Activated naive CD4-positive, alpha-beta T cell treated with anti-CD3 and anti-CD28 coated beads, Interleukin-2, amount 50 U/mL, for 16 hours (primary cell): ENCODE measurements at places on chromosomes 11 and 22.

DNA sequence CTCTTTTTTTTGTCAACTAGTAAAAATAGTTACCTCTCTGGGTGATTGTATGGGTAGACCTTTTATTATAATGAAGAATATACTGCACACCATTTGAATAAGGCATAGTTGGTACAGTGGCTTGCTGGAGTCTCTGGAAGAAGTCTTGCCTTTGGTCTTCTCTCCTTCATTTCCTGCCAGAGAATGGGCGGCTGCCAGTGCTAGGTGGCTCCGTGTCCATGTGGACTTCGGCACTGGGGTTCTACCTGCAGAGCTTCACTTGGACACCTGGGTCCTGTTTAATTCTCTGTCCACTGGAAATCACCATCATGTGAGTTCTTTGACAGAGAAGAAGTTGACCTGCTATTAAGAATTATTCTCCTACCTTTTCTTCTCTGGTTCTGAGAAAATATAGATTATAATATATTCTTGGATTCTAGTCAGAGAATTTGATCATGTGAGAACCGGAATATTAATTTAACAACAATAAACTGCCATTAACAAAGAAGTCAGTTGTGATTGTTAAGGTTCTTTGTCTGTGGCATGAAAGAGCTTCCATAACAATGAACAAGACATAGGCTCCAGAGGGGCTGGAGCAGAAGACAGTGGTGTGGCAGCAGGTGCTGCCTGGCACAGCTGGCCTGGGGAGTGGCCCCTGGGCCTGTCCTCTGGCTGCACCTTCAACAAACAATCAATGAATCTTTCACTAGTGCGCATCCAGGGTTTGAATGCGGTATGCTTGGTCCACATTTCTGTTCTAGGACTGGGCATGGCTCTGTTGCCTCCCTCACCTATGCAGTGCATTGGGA, 77.5 kb downstream of the PPFIBP2 start:
- no peak for DNase-seq

- no peak for DNase-seq
Observed at GRCh38 chr22:46369716-46370583, 34.4 kb downstream of the TRMU start.

DNA sequence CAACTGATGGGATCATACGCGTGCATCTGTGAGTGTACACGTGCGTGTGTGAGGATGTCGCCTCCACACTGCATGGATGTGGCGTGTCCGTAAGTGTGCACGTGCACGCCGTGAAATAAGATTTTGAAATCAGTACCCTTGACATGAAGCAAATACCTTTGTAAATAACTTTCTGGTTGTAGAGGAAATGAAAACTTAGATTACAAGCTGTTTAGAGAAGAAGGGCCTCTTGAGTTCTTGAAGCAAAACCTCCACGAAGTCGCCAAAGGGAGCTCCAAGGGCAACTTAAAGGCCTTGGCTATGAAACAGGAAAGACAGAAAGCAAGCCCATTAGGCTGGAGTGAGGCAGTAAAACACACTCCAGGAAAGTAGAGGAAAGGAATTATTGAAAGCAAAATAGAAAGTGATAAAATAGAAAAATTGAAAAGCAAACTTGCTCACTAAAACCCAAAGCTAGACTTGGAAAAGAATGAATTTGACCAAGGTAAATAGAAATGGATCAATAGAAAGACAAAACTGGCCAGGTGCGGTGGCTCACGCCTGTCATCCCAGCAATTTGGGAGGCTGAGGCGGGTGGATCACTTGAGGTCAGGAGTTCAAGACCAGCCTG, 29.7 kb upstream of the TOLLIP start:
- DNase-seq: no peak

DNA sequence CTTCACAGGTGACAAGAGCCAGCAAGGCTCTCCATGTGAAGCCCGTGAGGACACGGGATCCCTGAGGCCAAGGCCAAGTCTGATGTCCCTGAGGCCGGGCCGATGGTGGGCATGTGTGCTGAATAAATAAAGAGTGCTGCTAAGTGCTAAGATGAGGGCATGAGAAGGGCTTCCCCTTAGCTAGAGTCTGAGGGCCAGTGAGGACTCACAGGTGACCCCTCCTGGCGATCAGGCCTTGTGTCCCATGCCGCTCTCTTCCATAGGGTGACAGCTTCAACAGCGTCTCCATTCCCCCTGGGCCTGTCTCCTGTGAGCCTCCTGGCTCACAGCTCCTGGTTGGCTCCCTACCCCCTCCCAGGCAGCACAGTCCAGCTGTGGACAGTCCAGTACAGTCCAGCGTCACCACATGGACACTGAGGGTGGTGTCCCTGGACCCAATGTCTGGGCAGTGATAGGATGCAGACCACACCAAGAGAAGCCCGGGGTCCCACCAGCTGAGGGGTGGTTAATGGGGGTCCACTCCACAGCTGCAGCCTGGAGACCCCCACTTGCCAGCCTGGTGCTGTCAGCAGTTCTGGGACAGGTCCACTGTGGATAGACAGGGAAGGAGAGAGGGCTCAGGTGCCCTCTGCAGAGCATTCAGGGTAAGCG, 1033.2 kb downstream of the TBC1D22A start:
- no peak for DNase-seq

DNA sequence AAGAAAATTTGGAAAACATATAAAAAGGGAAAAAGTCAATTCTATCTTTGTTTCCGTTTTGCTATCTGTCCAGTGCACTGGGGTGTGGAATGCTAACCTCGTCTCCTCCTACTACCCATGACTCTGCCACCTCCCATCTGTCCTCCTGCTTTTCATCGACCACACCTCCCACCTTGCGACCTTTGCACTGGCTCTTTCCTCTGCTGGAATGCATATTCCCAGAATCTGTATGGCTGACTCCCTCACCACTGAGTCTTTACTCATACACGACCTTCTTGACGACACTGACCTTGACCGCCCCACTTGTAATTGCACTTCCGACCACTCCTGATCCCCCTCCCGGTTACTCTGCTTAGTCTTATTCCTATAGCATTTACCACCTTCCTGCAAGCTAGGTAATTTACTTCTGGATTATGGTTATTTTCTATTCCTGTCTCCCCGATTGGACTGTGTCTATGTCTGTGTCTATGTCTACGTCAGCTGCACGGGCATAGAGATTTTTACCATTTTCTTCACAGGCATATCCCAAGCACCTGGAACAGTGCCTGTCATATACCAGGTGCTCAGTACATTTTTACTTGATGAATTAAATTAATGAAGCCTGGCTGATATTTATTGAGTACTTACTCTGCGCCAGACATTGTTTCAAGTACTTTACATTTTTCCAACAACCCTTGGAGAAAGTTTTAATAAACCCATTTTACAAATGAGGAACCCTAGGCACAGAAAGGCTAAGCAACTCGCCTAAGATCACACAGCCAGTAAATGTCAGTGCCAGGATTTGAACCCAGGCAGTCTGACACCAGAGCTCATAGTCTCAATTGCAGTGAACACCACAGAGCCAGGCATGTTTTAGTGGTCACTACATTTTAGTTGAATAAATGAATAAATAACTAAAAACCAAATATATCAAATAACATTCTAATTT, 89.3 kb upstream of the SLC22A12 start:
- DNase-seq: no peak

DNA sequence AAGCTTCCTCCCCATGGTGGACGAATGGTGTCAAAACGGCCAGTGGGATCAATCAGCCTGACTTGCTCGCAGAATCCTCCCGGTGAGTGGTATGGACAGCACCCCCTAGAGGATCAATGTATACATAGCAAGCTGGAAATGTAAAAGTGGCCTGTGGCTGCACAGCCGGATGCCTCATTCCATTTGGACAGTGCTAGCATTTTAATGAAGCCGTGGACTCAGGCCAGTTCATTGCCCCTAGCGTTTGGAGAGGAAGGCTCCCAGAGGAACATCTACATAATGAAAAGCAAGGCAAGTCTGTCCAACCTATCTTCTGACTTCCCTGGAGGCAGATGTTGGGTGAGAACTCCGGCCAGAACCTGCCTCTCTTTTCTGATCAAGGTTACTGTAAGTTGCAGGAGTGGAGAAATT, 942.3 kb downstream of the NTM start:
- no peak for DNase-seq

DNA sequence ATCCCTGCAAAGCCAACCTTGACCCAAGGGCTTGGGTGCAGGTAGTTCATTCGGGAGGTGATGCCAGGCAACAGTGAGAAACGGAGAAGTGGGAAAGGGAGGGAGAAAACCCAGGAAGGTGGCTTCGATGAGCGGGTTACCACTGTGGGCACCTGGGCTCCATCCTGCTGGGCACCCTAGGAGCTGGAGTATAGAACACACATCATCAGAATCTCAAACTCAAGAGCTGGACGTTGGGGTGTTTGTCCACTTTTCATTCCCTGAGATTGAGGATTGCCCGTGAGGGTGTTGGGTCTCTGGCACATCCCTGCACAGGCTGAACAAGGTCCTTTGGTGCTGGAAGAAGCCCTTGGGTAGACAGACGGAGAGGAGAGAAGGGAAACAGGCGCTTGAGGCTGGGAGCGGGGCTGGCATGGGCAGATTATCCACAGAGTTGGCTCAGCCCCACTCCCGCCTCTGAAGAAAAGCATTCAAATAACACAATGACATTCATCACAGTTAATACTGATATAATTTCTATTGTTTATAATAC, 70.4 kb downstream of the LRRC32 start:
- DNase-seq: no peak

DNA sequence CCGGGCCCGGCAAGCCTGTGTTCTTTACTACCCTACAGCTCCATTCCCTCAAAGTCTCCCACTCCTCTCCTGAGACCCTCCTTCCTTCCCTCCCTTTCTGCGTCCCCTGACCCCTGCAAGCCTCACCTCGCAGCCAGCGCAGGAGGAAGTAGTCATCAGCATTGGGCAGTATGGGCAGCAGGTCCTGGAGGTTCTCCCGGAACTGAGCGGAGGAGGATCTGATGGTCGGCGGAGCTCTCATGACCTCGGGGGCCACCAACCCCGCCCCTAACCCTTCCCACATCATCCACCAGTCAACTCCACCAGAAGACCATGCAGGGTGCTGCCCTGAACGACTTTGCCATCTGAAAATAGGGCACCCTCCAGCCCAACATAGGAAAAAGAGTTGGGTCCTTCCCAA, 1.9 kb downstream of the SEC14L4 start:
- DNase-seq: no peak

DNA sequence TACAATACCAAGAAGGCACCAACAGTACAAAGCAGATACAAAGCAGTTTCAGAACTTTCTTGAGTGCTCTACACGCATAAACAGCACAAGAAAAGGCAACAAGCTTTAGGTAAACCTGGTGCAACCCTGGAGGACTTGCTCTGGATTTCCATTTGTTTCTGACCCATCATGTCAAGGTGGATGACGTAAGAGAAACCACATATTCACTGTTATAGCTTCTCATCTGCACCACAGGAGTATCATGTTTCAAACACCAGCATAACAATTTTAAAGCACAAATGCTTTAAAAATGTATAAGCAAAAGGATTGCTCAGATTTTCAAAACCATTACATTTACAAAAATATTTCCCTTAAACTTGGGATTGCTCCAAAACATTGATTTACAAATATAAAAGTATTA, 25.0 kb upstream of the YPEL1 start:
- no peak for DNase-seq

DNA sequence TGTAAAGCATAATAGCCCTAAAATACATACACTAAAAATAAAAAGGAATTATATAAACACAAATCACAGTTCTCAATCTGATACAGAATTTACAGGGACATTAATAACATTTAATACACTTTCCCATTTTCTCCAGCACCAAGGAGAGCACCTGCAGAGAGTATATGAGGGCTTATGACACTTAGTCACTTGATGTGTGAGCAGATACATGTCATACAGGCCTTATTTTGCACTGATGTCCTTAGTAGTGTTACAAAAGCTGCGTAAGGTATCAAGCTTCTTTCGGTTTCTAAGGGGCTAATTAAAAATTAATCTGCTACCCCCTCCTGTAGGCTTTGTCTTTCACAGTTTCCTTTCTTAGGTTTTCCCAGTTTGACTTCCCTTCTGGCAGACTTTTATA, 61.3 kb downstream of the TRIM44 start:
- no peak for DNase-seq

DNA sequence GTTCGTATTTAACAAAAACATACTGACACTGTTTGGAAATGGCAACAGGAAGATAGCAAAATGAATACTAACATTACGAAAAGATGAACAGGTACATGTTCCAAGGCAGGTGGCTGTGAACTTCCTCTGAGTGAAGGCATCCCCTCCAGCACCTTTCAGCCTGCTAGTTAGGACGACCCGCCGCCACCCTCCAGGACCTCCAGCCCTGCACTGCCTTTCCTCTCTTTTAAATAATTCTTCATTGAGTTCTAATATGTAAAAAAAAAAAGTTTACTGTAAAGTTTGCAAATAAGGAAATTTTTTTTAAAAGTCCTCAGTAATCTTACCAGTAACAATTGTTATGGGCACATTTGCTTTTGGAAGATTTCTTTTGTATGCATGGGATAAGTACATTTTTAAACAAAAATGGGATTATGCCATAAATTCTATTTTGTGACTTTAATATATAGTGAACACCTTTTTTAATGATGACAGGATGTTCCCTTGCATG, 6.0 kb downstream of the NEAT1 start:
- DNase-seq: no peak

GRCh38 chr11:116255321-116255953, 517.4 kb downstream of the BUD13 start:
- DNase-seq: no peak

DNA sequence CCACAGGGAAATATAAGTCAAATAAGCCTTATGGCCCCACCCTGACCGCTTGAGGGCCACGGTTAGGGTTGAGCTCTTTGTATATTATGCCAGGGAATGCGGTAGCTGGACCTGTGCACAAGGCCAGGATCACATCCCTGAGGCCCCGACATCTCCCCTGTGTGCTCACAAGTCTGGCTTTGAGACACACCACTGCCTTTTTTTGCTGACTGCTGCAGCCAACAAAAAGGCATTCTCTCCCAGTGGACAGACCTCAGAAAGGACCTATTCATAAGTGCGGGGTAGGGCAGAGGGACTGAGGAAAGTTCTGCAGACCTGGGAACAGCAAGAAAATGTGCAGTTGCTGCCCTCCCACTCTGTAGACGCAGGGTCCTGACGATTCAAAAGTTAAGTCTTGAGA, 3.4 kb upstream of the SIDT2 start:
- DNase-seq: no peak

GRCh38 chr22:19717691-19718455, 3.6 kb downstream of the SEPTIN5 start:
- peak; percentile 82 for DNase-seq
